Stimulated activated CD8-positive, alpha-beta memory T cell treated with anti-CD3 and anti-CD28 coated beads, Interleukin-4, amount 100 ng/mL, for 1 hour (primary cell): ENCODE measurements at places on chromosomes 12 and 14.

GRCh38 chr14:70666361-70666686 is 24.6 kb downstream of the TTC9 start:
- DNase-seq, result no peak

- no peak for DNase-seq
Measured at GRCh38 chr12:73599268-73599667, 938.4 kb upstream of the ATXN7L3B start.

DNA sequence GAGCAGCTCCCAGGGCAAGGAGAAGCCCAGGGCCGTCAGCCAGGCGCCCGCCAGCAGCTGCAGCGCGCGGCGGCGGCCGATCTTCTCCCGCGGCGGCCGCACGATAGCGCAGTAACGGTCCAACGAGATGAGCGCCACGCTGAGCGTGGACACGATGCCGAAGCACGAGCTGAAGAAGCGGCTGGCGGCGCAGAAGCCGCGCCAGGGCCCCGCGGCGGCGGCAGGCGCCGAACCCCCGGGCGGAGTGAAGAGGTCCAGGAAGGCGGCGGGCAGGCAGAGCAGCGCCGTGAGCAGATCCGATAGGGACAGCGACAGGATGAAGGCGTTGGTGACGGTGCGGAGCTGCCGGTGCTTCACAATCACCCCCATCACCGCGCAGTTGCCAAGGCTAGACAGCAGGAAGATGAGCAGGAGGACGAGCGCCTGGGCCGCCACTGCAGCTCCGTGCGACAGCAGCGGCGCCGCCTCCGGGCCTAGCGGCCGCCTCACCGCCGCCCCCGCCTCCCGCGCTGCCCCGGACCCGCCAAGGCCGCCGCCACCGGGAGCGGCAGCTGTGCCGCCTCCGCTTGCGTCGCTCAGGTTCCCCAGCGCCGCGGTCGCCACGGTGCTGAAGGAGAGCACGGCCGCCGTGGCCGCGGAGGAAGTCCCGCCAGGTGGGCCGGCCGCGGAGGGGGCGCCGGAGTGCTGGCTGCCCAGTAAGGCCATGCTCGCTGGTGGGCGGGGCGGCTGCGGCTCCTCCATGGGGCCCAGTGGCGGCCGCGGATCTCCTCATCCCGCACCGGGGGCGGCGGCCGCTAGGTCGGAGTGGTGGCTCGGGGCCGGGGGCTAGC is 479 bp downstream of the GPR135 start:
- DNase-seq, result peak; percentile 7

DNA sequence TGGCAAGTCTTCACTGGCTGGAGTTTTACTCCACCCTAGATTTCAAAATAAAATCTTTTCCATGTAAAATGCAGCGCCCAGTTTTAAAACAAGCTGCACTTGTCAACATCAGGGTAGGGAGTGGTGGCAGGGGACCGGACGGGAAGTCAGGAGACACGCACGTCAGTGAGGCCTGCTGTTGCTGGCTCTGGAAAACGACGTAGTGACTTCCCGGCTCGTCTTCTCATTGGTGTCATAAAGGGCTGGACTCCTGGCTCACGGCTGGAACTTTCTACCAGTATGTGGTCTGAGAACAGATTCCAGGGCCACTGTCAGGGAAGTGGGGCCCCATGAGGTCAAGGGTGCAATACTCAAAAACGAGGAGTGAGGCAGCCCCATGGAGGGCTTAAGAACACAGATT is 64.2 kb upstream of the FOXN3 start:
- DNase-seq, result no peak

DNA sequence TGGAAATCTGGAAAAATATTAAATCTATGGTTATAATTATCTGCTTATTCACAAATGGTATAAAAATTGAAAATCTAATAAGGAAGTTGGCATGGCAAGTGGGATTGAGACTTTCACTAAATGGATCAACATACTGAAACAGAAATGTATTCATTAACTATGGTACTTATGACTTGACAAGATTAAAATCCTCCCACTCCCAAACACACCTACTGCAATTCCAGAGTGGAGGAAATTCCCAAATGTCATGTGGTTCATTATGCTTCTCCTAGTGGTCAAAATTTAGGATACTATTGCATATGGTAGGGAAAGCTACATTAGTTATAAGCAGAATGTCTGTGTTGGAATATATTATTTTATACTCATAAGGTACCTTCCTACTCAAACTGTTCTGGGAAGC is 265.3 kb upstream of the PRICKLE1 start:
- DNase-seq, result no peak

DNA sequence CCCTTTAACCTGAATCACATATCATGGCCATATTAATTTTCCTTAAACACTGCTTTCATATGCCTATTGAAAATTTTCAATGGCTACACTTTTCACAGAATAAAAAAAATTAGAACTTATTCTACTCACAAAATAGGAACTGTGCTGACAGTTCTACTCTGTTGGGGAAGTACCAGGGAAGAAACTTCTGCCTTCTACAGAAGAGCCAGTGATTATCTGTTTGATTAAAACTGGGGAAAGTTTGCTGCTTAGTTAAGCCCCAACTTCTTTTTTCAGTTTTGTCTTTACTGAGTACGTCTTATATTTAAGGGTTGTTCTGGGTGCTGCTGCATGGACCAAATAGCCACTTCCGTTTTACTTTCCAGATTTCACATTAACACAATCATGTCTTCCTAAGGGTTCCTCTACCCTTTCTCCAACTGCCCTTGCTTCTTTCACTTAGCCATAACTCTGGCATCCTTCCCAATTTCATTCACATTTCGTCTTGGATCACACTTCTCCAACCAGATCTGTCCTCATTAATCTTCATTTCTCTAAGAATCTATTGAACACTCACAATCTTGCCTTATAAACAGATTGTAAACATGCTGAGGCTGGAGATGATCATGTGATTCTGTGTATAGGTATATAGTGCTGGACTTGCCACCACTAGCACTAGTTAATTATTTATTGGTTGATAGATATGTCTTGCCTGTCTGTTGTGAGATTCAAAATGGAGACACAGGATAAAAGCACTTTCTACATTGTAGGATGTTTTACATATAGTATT is 1.9 kb upstream of the SEL1L start:
- DNase-seq, result no peak

- DNase-seq, result no peak
Measured at GRCh38 chr12:119990382-119990874, 1.4 kb downstream of the BICDL1 start.

DNA sequence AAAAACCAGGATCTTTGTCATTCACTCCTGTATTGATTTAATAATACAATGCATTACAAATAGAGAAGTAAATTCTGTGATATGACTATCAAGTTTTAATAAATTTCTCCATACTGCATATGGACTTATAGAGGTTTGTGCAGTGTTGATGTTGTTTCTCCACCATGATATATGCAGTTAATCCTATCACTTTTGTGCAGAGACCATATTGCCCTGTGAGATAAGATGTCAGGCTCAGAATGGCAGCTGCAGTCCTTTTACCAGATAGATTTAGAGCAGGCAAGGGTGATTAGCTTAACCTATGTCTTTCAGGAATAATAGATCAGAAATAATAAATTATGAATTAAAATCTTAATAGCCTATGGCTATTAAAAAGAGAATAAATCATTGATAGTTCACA is 38.6 kb upstream of the KCNJ8 start:
- DNase-seq, result no peak

GRCh38 chr12:10661338-10661737 is 12.5 kb downstream of the STYK1 start:
- DNase-seq, result no peak
